Pons (tissue), 1 donor: ENCODE measurements at places on chromosomes 11 and 22.

- no peak for DNase-seq
Measured at GRCh38 chr11:119338965-119339588, 1.6 kb downstream of the C1QTNF5 start.

DNA sequence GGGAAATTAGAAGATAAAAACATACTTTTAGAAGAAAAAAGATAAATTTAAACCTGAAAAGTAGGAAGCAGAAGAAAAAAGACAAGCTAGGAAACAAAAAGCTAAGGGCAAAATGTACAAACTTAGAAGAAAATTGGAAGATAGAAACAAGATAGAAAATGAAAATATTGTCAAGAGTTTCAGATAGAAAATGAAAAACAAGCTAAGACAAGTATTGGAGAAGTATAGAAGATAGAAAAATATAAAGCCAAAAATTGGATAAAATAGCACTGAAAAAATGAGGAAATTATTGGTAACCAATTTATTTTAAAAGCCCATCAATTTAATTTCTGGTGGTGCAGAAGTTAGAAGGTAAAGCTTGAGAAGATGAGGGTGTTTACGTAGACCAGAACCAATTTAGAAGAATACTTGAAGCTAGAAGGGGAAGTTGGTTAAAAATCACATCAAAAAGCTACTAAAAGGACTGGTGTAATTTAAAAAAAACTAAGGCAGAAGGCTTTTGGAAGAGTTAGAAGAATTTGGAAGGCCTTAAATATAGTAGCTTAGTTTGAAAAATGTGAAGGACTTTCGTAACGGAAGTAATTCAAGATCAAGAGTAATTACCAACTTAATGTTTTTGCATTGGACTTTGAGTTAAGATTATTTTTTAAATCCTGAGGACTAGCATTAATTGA is 1.0 kb downstream of the MALAT1 start:
- no peak for DNase-seq

GRCh38 chr11:78829146-78829545 is 254.5 kb upstream of the NARS2 start:
- DNase-seq = no peak

GRCh38 chr11:74438681-74439080 is 28.7 kb downstream of the KCNE3 start:
- no peak for DNase-seq

GRCh38 chr11:33187998-33188722 is 26.9 kb upstream of the CSTF3 start:
- DNase-seq = no peak

DNA sequence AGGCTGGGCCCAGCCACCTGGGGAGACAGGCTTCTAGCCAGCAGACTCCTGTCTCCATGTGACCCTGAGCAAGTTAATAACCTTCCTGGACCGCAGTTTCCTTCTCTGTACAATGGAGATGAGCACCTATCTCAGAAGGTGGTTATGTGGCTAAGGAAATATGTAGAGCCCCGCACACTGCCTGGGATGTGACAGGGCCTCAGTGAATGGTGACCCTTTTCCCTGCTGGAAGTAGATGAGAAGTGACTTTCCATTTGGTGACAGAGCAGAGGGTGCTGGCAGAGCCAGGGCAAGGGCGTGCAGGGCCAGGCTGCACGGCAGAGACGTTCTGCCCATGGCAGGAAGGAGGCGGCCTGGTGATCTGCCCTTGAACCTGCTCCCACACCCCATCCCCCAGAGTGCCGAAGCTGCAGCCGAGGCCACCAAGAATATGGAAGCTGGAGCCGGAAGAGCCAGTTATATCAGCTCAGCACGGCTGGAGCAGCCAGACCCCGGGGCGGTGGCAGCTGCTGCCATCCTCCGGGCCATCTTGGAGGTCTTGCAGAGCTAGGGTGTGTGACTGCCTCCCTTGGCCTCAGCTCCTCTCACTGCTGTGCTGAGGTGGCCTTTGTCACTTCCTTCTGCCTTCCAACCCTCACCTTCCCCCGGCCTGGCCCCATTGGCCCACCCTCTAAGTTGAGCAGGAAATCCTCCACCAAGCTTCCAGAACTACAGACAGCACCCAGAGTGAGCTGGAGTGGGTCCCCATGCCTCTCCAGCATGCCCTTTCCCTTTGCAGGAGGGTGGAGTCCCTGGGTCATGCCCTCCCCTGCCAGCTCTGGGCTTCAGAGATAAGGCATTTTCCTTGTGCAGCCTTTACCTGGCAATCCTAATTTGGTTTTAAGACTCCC is 13.2 kb downstream of the TKFC start:
- no peak for DNase-seq

DNA sequence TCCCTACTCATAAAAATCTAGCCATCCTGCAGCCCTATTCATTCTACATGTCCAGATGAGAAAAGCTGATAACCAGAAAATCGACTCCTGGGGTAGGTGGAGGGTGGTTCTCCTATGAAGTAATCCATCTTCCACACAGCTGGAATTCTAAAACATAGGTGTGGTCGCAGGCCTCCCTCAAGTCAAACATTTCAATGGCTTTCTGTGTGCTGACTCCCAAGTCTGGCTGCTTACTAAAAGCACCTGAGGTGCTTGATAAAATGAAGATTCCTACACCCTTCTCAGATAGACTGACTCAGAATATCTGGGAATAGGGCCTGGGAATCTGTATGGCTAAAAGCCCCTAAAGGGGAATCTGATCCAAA is 26.1 kb downstream of the IRAG1 start:
- no peak for DNase-seq

- no peak for DNase-seq
Measured at GRCh38 chr11:66251809-66252208, 16.6 kb upstream of the RAB1B start.

- DNase-seq = no peak
Measured at GRCh38 chr11:33868647-33869461, 23.0 kb downstream of the LMO2 start.

DNA sequence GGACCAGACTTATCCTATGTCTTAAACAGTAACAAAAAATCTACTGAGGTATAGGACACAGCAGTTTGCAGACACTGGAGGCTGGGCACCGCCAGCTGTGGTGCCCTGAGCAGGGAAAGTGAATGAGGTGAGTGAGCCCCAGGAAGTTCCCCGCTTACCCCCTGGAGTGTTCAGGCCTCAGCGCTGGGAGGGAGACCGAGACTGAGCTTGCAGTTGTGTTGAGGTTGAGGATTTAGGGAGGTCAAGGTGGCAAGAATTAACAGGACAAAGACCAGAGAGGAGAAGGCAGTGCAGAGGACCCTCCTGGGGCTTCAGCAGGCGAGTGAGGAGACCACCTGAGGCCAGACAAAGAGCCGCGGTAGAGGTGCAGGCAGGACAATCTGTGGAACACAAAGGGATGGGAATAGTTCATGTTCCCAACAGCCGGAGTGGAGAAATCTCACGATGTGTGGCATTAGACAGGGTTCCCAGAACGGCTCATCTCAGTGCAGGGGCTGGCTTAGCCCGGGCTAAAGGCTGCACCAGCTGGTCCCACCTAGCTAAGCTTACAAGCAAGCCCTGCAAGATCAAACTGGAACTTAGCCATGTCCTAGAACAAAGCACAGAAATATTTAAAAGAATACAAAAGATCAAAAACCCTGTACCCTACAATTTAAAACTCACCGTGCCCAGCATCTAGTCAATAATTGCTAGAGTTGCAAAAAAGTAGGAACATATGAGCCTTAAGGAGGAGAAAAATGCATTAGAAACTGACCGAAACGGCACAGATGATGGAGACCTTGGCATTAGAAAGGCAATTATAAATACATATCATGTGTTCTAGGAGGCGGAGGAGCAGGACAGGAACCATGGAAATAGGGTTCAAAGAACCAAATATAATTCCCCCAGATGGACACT is 47.4 kb upstream of the PITPNB start:
- DNase-seq = no peak

- DNase-seq = no peak
Measured at GRCh38 chr11:76662656-76663485, 7.7 kb downstream of the LRRC32 start.

DNA sequence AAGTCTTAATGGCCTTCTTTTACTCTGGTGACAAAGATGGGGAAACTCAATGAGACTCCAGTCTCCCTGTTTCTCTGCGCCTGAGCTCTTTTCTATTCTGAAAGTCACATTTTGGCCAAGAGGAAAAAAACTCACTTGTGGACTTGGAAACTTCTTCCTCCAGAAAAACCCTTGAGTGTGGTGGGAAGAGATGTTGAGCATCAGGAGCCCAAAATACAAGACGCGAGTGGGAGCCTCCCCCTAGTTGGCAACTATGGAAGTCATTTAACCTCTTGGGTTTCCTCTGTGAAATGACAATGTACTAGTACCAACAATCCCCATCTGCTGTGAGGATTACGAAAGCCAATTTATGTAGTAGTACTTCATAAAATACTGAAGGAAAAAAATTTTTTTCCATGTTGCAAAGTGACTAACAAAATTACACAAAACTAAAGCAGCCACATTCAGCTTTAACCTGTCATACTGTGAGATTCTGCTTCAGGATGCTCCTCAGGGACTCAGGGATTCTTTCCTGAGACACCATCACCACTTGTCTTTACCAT is 524 bp upstream of the SLC25A17 start:
- no peak for DNase-seq

DNA sequence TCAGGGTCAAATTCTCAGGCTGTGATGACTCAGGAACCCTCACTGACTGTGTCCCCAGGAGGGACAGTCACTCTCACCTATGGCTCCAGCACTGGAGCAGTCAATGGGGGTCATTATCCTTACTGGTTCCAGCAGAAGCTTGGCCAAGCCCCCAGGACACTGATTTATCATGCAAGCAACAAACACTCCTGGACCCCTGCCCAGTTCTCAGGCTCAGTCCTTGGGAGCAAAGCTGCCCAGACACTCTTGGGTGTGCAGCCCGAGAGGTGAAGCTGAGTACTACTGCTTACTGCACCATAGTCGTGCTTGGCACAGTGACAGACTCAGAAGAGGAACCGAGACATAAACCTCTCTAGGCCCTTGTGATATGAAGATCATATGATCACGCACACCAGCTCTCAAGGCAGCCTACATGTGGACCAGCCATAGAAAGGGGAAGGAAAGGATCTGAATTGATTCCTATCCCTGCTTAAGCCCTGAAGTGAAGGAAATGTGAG is 58.2 kb downstream of the ZNF280B start:
- peak; percentile 71 for DNase-seq

DNA sequence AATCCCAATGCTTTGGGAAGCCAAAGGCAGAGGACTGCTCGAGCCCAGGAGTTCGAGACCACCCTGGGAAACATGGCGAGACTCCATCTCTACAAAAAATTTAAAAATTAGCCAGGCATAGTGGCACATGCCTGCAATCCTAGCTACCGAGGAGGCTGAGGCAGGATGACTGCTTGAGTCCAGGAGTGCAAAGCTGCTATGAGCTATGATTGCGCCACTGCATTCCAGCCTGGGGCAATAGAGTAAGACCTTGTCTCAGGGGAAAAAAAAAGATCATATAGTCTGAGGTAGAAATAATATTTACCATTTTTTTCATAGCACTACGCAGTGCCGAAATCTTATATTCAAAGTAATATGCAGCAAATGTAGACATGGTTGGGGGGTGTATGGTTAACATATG is 47.8 kb downstream of the MRTFA start:
- no peak for DNase-seq

GRCh38 chr11:118211006-118211405 is 13.8 kb downstream of the JAML start:
- no peak for DNase-seq

GRCh38 chr22:44489026-44489425 is 9.0 kb downstream of the RTL6 start:
- DNase-seq = no peak

- no peak for DNase-seq
Measured at GRCh38 chr11:10709299-10710086, 15.9 kb upstream of the IRAG1 start.

DNA sequence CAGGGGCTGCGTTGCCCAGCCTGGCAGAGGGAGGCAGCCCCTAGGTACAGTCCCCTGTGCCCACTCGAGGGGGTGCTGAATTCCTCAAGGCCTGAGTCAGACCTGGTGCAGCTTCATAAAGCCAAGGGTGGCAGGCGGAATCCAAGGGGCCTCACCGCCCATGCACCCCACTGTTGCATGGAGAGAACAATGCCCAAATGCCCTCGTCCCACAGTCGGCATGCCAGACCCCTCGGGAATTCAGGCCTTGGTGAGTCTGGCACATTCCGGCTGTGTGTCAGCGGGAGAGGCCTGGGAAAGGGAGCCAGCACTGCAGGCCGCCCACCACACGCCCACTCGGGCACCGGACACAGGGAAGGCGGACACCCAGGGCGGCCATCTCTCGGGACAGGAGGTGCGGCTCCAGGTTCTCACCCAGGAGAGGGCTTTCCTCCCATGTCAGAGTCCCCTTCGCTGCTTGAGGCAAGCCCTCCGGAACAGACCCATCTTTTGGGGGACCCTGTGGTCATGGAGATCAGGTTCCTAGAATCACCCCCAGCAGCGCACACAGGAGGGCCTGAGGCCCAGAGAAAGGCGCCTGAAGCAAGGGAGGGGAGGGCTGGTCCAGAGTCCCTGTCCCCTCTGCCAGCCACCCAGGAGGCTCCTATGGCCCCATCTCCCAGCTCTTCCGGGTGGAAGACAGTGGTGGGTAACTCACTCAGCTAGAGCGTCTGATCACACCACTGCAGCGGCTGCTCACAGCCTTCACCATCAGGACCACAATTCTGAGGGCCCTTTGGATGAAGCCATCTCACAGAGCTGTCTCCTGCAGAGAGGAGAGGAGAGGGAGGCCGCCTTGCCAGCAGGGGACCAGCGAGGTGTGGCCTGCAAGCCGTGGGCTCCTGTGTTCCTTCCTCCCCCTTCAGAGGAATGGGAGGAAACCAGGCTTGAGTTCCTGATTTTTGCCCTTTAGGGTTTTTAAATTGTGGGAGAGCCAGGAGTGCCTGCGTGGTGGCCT is 31.6 kb upstream of the KCNQ1OT1 start:
- no peak for DNase-seq

DNA sequence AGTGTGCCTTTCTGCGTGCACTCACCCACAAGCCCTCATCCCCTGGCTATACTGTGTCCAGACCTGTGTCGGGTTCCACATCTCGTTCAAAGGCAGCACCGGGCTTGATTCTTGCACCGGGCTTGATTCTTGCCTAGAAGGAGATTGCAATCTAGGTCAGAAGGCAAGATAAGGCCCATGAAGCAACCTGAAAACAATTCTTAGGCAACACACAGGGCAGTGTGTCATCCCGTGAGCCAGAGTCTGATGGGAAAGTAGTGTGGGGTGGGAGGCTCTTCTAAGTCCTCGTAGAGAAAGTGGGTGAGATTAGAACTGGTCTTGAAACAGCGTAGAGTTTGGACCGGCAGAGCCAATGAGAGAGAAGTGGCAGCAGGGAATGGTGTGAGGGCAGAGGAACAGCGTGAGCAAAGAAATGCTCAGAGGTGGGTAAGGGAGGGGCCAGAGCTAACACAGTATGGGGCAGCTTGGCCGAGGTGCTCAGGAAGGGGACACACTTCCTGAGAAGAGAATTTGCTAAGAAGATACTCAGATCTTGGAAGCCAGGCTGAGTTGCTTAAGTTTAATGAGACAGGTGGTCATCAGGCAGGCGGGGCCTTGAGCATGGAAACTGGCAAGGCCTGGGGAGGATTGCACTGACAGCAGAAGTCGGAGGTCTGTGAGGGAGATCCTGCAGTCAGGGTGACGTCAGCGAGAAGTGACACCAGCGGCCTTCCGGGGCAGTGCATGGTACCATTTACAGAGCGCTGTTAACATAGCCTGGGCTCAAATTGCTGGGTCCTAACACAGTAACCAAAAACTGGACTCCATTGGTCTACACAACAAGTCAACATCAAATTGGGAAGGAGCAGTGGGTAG is 40.7 kb upstream of the DKK3 start:
- no peak for DNase-seq

GRCh38 chr11:76152086-76152681 is 54.1 kb downstream of the WNT11 start:
- DNase-seq = peak; percentile 86
